ENCODE measurements at places on chromosomes 12 and 14.

GRCh38 chr12:14239350-14239934, 126.0 kb upstream of the ATF7IP start:
- DNase-seq = no peak

- DNase-seq = no peak
Observed at GRCh38 chr14:59028476-59029202, 159.8 kb upstream of the DAAM1 start.

GRCh38 chr14:68937471-68938270, 41.4 kb downstream of the ACTN1 start:
- no peak for DNase-seq

GRCh38 chr12:46049665-46050064, 59.3 kb upstream of the SCAF11 start:
- DNase-seq = no peak

GRCh38 chr14:68367536-68367935, 425.3 kb downstream of the ZFP36L1 start:
- no peak for DNase-seq

- no peak for DNase-seq
Observed at GRCh38 chr14:73521229-73521628, 15.7 kb upstream of the ACOT1 start.

DNA sequence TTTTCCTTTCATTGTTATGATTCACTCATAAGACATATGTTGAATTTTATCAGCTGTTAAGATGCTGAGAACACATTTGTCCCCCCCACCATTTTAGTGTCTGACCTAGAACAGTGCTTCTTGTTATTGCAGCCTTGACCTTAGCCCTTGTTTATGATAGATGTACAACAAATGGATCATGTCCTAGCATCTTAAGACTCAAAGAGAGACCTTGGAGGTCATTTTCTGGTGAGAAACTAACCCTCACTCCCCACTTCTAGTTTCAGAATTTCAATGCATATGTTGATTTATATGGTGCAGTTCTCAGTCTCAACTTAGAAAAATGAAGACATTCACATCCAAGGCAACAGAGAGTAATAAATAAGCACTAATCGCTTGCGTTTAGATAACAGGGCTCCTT, 391.2 kb downstream of the AEBP2 start:
- no peak for DNase-seq

DNA sequence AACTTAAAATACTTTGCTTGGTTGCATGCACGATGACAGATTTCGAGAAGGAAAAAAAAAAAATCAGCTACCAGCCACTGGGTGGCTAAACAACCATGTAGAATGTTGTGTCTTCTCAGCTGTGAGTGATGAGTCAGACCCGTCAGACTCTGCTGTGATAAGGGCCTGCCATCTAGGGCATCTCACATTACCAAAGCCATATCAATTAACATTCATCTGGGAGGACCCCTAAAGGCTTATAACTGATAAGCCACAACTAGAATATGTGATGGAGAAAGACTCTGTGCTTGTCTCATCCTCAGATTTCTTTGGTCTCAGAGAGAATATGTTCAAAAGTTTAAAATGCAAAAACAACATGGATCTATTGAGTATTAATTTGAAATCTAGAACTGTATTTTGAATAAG, 111.5 kb downstream of the PAX9 start:
- no peak for DNase-seq

DNA sequence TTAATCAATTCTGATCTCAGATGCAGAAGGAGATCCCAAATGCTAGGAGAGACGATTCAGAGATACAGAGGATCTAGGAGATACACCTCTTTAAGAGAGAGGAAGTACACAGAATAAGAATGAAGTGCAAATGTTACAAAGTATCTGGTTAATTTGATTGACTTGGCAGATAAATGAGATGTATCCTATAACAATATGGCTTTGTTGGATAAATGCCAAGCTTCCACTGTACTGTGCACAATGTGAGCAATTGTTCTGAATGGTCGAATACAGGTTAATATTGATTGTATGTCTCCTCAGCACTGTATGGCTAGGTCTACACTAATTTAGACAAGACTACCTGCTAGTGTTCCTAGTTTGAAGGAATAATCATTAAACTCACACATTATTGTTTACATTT, 119.6 kb upstream of the PTPRB start:
- no peak for DNase-seq

GRCh38 chr14:68365228-68365627, 427.6 kb downstream of the ZFP36L1 start:
- no peak for DNase-seq

DNA sequence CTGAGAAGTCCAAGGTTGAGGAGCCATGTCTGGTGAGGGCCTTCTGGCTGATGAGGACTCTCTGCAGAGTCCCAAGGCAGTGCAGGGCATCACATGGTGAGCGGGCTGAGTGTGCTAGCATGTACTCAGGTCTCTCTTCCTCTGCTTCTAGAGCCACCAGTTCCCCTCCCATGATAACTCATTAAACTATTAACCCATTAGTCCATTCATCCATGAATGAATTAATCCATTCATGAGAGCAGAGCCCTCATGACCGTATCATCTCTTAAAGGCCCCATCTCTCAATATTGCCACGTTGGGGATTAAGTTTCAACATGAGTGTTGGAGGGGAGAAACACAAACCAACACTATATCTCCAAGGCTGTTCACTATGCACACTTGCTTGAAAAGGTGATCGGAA, 83.7 kb downstream of the TMEM30B start:
- DNase-seq = no peak

GRCh38 chr12:29226616-29227015, 77.5 kb downstream of the FAR2 start:
- no peak for DNase-seq

DNA sequence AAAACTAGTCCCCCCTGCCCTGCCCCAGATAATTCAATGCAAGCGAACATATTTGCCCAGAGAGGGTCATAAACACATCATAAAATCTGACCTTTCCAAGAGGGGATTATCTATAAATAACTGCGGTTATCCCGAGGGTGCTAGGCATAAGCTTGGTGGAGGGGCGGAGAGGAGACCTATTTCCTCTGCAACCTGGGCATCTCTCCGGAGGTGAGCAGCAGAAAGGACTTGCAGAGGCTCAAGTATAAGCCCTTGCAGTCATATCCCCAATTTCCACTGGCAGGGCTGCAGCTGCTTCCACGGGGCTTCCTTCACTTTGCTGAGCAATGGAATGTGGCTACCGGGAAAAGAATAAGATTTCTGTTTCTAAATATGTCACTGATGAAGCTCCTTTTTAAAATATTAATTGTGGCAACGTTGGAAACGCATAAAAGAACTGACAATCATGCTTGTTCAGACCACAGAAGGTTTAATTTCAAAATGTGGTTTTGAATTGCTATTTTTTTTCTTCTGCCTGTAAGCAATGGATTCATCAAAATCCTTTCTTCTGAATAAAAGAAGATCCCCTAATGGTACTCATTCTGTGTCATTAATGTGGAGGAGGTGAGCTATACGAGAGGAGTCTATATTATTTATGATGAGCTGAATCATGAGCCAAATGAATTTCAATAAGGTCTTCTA, 268.9 kb upstream of the ATP2B1 start:
- DNase-seq = no peak

DNA sequence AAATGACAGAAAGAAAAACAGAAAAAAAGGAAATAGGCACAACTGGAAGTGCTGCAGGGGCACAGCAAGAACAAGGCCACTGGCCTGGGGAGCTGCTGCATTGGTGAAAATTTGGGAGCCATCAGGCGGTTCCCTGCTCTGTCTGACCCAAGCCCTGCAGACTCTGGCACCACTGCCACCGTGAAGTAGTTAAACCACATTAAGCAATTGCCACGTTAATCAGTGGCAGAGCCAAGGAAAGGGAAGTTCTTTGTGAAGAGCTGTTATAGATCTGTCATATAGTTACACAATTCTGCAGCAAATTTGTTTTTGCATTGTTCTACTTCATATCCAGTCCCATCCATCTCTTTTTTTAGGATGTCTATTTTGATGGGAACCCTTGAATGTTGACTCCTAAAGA, 915.3 kb downstream of the FSCB start:
- no peak for DNase-seq

DNA sequence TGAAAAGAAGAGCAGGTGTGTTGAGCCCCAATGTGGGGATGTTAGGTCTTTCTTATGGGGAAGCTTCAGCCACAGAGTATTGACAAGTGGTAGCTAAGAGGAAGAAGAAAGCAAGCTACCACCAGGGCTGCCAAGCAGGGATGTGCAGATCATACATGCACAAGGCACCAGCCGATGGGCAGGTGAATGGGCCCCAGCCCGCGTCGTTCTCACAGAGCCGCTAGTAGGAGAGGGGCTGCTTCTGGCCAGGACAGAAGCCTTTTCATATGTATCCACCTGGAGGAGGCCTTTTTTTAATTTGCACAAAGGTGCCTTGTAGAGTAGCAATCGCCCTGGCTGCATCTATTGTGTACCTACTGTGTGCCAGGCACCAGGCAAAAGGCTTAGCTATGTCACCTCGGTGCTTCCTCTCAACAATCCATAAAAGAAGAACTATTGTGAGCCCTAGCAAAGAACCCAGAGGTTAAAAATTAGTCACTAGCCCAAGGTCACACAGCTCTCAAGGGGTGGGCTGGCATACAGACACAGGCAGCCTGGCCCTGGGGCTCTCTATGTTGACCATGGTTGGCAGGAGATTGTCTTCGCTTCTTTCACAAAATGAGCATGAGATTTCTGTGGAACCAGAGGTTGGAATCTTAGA, 8.2 kb downstream of the NUAK1 start:
- DNase-seq = no peak

DNA sequence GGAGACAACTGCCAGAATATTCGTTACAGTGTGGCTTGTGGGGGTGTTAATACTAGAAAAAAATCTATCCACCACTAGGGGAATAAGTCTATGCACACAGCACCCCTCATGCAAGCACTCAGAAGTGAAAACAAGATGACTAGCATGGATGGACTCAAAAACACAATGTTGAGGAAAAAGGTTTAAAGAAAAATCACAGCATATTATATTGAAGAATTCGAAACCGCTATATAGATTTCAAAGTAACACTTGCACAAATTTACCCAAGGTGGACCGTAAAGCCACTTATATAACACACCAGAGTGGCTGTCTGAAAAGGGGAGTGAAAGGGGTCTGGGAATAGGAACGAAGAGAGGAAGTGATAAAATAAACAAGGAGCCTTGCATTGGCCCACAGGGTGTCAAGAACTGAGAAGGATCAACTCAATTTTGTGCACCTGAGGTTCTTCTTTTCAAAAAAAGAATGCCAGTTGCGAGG, 544 bp downstream of the ABCD4 start:
- no peak for DNase-seq

DNA sequence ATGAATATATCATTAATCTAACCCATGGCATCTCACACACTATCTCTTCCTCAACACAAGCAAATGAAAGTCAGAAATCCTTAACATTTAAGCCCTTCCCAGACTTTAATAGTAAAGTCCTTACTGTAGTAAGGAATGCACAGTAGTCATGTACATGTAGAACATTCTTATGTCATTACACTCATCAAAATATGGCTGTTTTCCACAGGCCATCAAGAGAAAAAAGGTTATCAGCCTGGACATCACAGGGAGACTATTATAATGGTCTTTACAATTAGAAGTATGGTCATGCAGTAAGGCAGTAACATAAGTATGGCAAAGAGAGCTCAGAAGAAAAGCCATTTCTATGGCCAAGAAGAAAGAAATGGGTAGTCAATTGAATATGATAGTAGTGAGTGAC, 121.2 kb downstream of the SLC6A15 start:
- no peak for DNase-seq

- no peak for DNase-seq
Observed at GRCh38 chr12:110546339-110546738, 36.8 kb downstream of the PPTC7 start.

DNA sequence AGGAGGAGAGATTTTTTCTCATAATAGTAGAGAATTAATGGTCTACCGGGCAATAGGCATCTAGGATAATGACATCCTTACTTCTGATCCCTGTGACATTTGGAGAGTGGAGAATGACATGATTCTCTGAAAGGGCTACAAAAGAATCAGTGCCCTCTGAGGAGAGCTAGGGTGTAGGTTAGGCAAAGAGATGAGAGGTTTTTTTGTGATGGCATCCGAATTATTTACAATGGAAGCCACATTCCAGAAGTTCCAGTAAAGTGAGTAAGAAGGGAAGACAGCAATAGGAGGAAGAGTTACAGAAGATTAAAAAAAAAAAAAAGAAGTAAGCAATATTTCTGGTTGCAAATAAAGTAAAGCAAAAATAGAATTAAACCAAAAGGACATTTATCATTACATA, 478.0 kb downstream of the RMST start:
- DNase-seq = no peak
